Activated CD8-positive, alpha-beta memory T cell treated with anti-CD3 and anti-CD28 coated beads for 24 hours (primary cell): ENCODE measurements at places on chromosomes 5 and 9.

DNA sequence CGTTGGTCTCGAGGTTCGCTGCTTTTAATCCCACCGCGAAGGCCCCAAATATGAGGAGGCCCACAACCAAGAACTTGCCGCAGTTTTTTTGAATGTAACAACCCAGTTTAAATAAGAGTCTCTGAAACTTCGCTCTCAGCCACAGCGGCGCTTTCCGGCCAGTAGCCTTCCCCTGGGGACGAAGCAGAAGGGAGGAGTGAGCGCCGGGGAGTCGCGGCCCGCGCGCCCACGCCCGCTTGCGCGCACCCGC lies 10.4 kb downstream of the PTCH1 start:
- no peak for DNase-seq

DNA sequence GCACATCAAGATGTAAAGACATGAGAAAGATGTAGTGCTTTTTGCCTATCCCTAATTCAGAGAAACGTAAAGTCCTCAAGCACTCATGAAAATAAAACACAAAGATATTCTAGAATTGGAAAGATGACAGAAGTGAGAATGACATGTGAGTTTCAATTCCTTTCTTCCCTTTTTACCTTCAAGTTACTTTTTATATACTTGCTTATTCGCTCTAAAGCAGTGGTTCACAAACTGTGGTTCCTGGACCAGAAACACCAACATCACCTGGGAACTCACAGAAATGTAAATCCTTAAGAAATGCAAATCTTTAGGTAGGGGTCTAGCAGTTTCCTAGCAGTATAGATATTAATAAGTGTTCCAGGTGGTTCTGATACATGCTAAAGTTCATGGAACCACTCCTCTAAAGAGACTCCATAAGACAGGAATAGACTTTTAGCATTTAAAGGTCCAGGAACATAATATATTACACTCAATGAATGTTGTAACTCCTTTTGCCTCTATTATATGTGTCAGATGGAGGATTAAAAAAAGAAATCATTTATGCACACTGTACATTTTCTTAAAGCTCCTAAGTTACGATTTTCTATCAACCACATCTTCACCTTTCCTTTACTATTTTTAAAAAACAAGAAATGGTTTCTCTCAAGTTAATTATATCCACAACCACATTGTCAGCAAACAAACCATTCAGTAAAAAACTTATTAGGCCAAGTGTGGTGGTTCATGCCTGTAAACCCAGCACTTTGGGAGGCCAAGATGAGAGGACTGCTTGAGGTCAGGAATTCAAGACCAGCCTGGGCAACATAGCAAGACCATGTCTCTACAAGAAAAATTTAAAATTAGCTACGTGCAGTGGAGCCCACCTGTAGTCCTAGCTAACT lies 39.9 kb downstream of the ERP44 start:
- DNase-seq = no peak

DNA sequence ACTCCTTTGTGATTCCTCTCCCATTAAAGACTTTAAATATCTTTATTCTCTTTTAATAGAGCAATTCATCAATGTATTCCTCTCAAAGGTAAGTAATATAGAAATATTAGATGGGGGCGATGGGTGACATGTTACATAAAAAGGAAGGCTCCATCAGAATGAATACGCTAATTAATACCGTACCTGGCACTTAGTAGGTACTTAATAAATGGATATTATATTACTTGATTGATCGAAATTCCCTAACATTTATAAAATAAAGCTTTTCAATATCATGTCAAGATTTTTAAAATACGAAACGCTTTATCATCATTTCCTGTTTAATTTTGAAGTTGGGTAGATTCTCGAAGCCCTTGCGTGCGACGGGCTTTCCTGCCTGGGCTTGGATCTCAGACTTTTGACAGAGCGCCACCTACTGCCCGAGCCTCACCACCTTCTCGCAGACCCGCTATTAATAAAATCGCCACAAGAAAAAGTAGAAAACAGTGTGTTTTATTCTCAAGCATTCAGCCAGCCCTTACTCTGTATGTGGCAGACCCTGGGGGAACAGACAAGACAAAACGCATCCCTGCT lies 99.4 kb downstream of the C5orf15 start:
- peak; percentile 89 for DNase-seq

DNA sequence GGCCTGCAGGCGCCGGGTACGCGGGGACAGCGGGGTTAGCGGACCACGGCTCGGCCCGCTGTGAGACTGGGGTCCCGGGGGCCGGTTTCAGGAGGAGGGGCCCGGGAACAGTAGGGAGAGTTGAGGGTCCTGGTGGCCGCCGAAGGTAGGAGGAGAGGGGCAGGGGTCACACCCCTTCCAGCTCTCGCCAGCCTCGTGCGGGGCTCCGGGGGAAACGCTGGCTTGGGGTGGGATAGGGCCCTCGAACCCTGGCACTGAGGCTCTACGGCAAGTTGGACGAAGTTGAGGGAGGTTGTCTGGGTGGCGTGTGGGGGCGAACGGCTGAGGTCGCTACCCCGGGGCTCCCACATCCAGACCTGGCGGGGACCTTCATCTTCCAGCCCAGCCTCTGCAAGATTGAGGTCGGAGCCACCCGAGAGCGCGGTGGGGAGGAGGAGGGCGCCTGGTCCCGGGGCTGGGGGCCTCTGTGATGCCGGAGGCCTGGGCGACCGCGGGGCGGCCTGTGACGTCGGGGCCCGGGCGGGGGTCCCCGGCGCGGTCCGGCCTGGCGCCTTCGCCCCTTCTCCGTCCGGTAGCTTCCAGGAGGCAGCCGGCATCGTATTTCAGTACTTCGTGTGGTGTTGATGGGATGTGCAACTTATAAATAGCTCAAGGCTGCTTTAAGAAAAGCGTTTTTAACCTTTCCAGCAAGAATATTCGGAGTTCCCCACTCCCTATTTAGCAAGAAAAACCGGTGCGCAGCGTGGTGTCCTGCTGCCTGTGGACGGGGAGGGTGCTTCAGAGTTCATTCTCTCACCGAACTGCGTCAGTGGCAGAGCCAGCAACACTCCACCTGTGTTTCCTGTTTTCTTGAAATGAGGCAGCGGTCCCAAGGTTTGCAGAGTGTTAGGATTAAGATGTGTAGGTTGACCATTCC lies 902 bp downstream of the HABP4 start:
- DNase-seq = peak; percentile 72

GRCh38 chr5:158812408-158812807 lies 287.3 kb downstream of the EBF1 start:
- DNase-seq = peak; percentile 71

DNA sequence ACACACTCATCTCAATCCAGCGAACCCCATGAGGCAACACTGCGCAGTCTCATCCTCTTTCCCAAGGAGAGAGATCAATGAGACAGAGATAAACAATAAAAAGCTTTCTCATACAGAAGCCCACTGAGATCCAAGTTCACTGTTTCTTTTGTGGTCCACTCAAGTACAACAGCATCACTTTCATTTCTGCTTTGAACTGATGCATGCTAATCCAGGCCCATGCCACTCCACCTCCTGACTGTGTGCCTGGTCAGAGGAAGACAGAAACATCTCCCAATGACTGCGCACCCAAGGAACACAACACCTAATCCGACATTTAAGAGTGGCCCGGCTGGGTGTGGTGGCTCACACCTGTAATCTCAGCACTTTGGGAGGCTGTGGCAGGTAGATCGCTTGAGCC lies 104.0 kb downstream of the SERINC5 start:
- peak; percentile 53 for DNase-seq

DNA sequence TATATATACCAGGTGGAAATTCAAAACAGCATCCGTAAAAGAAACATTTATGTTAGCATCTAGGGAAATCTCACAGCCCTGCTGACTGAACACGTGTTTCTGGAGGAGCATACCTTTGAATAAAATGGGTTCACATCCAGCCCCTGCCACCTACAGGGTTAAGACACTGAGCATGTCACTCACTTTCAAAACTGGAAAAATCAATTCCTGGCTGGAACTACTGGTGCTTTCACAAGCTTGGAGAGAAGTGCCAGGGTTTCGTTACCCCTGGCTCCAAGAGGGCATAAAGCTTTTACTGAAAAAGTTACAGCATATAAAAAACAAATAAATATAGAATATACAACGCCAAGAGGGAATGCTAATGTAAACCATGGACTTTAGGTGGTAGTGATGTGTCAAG lies 48.0 kb downstream of the SERINC5 start:
- DNase-seq = no peak

GRCh38 chr9:4579001-4579400 lies 83.1 kb upstream of the PLPP6 start:
- no peak for DNase-seq
